Motor neuron (in vitro differentiated cells): ENCODE measurements at places on chromosomes 13 and 19. TPM values are rescaled to one million over a fixed set of nuclear protein-coding genes. Genes with fewer than 3 reads are reported as not detected.

ADPRHL1 gene
- total RNA-seq: 2.5 and 3.3 TPM in 2 replicates

ZBTB45 gene
- total RNA-seq: 5.9 and 6.5 TPM in 2 replicates

SGCG gene
- total RNA-seq: 5.1 and 6.9 TPM in 2 replicates

LHB gene
- total RNA-seq: 0.88 and 1.5 TPM in 2 replicates

IZUMO4 gene
- total RNA-seq: 3.3 and 4.3 TPM in 2 replicates

TUBA3C gene
- not detected in 2 replicates for total RNA-seq

CASP14 gene
- total RNA-seq: 0.23 and 0.38 TPM in 2 replicates

IZUMO2 gene
- not detected in 2 replicates for total RNA-seq

ZNF382 gene
- 1.3 and 2.0 TPM in 2 replicates for total RNA-seq

WDR83 gene
- 15.3 and 17.5 TPM in 2 replicates for total RNA-seq

C19orf38 gene
- 0.25 and 0.65 TPM in 2 replicates for total RNA-seq

GARIN5A gene
- total RNA-seq: 1.3 and 2.1 TPM in 2 replicates

ZNF442 gene
- total RNA-seq: 1.8 and 3.4 TPM in 2 replicates

FAM124A gene
- 3.9 and 5.0 TPM in 2 replicates for total RNA-seq

C3 gene
- total RNA-seq: 2.8 and 3.3 TPM in 2 replicates

TYROBP gene
- not detected in 2 replicates for total RNA-seq

COLGALT1 gene
- total RNA-seq: 23.3 and 24.3 TPM in 2 replicates

TEKTIP1 gene
- total RNA-seq: 0.56 and 2.0 TPM in 2 replicates

C5AR1 gene
- total RNA-seq: 1.9 and 2.5 TPM in 2 replicates

GRIN2D gene
- total RNA-seq: 0.23 and 0.45 TPM in 2 replicates

EFNA2 gene
- total RNA-seq: not detected in 2 replicates

PSPN gene
- 2.4 and 2.8 TPM in 2 replicates for total RNA-seq

GSX1 gene
- total RNA-seq: 0.36 and 0.93 TPM in 2 replicates

MAN2B1 gene
- total RNA-seq: 12.3 and 13.3 TPM in 2 replicates

MIR17HG gene
- 7.2 and 7.6 TPM in 2 replicates for total RNA-seq

PSG2 gene
- total RNA-seq: 1.4 TPM in 1 of 2 replicates, not detected in the other

ZNF578 gene
- 0.68 and 0.71 TPM in 2 replicates for total RNA-seq

CEACAM5 gene
- 0.25 TPM in 1 of 2 replicates, not detected in the other for total RNA-seq

NOTCH3 gene
- 5.3 and 6.8 TPM in 2 replicates for total RNA-seq

TTC9B gene
- total RNA-seq: 10.7 and 10.8 TPM in 2 replicates

SIGLEC8 gene
- total RNA-seq: not detected in 2 replicates

MISP3 gene
- 1.2 and 2.4 TPM in 2 replicates for total RNA-seq

TICAM1 gene
- total RNA-seq: 0.43 and 0.67 TPM in 2 replicates

LMTK3 gene
- total RNA-seq: 5.9 and 6.7 TPM in 2 replicates

KLK14 gene
- total RNA-seq: not detected in 2 replicates

HSPB6 gene
- 0.93 and 1.0 TPM in 2 replicates for total RNA-seq

OR10H4 gene
- not detected in 2 replicates for total RNA-seq

HIPK4 gene
- 0.16 and 0.19 TPM in 2 replicates for total RNA-seq

TJP3 gene
- not detected in 2 replicates for total RNA-seq

PRR22 gene
- 3.2 and 4.2 TPM in 2 replicates for total RNA-seq

UBE2L5 gene
- 0.46 TPM in 1 of 2 replicates, not detected in the other for total RNA-seq

CYP2A6 gene
- 0.97 and 1.4 TPM in 2 replicates for total RNA-seq

RGL3 gene
- 0.66 and 0.94 TPM in 2 replicates for total RNA-seq

IL11 gene
- total RNA-seq: 2.3 and 2.4 TPM in 2 replicates

GRIK5 gene
- total RNA-seq: 13.5 and 15.9 TPM in 2 replicates

ZNF560 gene
- 0.05 TPM in 1 of 2 replicates, not detected in the other for total RNA-seq

PROZ gene
- total RNA-seq: 0.29 and 0.32 TPM in 2 replicates

PLK5 gene
- total RNA-seq: 0.27 TPM in 1 of 2 replicates, not detected in the other

CYP2S1 gene
- total RNA-seq: 1.9 and 2.2 TPM in 2 replicates
